Kidney tubule cell (primary cell): ENCODE measurements at places on chromosomes 1 and 21.

- no peak for DNase-seq
Measured at GRCh38 chr1:46690931-46691421, 19.3 kb downstream of the TEX38 start.

DNA sequence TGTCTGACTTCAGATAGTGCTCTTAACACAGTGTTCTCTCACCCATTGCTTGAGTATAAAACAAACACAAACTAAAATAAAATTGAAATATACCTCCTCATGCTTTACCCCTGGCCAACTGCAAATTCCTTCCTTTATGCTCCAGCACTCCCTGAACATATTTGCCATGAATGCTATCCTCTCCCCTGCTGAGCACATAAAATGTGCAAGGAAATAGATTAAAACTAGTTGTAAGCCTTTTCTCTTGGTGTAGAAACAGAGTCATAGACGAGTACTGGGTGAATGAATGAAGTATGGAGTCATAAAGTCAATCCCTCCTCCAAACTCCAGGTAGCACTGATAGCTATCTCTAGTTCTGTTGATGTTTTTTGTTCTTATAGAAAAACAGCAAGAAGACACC, 2.6 kb downstream of the GPR161 start:
- no peak for DNase-seq

DNA sequence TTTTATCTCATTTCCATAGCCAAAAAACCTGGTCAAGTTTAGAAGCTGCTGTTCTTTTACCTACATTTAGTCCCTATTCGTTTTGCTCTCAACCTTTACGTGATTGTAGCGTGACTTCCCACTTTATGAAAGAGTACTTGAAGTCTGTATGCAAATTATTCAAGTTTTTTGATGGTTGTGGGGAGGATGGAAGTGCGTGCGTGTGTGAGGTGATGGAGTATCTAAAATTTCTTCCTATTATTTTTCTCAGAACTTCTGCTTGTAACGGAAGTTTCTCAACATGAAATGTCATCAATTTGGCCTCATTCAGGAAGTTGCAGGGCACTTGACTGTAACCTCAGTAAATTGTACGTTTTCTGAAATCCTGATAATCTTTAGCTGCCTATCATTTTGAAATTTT, 64.0 kb downstream of the SAMSN1 start:
- no peak for DNase-seq

GRCh38 chr1:14778898-14779865, 180.7 kb downstream of the KAZN start:
- peak; percentile 47 for DNase-seq

- no peak for DNase-seq
Measured at GRCh38 chr1:2946999-2947690, 74.1 kb upstream of the ACTRT2 start.
